ENCODE measurements at places on chromosomes 12 and 14. TPM values are rescaled to one million over a fixed set of nuclear protein-coding genes. Genes with fewer than 3 reads are reported as not detected.

DNA sequence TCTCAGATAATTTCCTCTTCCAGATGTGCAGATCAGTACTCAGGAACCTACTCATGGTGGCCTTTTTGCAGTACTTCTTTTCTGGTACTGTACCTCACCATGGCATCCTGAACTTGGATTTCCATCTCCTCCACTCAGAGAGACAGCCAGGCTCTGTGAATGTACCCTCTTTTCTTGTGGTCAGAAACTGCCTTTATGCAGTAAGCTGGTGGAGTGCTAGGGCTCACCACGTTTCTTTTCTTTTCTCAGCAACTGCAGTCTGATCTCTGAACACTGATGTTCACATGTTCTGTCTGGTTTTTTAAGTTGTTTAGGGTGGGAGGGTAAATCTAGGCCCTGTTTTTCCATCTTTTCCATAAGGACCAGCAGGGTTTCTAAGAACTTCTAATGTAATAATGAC lies 99.8 kb upstream of the NRXN3 start:
- no peak for DNase-seq

GRCh38 chr14:100539766-100540140 lies 47.5 kb downstream of the BEGAIN start:
- peak; percentile 8 for DNase-seq

DNA sequence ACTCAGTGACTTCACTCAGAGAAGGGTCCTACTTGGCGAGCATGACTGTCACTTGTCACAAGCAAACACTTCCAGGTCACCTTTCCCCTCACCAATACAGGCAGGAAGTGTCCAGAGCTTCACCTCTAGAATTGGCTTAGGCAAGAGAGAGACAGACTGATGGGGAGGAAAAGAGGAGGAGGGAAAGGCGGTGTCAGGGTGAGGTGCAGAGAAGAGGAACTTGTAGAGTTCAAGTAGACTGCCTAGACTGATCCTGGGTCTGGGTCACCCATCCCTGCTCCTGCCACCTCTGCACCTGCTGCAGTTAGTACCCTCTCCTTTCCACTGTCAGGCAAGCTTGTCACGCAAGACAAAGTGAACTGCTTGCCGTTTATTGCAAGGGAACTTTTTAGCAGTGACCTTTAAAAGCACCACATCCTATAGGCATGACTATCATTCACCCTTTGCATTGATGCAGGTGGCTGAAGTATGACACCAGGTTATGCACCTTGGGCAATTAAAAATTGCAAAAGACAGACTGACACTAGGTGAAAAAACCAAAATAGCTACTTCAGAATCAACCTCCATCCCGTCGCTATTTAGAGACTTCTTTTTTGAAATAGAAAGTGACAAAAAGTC lies 292.4 kb downstream of the SYT1 start:
- DNase-seq: no peak

DNA sequence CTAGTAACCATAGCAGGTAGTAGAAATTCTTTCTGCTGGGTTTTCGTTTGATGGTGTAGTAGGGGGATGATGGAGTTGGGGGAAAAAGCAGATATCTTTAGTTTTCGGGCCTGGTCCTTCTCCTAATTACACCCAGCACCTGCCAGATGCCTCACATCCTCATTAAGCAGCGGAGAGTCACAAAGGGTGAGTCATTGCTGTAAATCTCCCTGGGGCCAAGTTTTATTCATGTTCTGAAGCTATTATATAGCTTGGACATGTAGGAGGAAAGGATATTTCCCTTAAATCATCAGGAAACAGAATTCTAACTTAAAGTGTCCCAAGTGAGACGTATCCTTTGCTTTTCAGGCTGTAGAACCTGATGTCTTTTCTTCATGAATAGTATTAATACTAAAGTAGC lies 4.9 kb upstream of the NECAP1 start:
- DNase-seq: no peak

DNA sequence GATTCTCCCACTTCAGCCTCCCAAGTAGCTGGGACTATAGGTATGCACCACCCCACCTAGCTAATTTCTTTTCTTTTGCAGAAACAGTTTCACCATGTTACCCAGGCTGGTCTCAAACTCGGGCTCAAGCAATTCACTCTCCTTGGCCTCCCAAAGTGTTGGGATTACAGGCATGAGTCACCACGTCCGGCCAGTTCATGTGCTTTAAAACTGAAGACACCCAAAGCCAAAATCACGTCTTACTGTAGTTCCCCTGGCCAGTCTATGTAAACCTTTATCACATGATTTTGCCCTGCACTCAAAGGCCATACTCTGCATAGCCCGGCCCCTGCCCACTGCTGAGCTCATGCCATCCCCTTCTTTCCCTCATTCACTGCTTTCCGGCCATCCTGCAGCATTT lies 4.5 kb downstream of the ALKBH2 start:
- DNase-seq: no peak

- DNase-seq: peak; percentile 76
These were observed 1.1 kb downstream of the GALNT16 start for GRCh38 chr14:69260861-69261564.

The IFNG-AS1 gene
- 5.1 TPM for total RNA-seq

GRCh38 chr12:88420457-88420856 lies 159.8 kb downstream of the KITLG start:
- DNase-seq: no peak

Data from activated naive CD8-positive, alpha-beta T cell treated with anti-CD3 and anti-CD28 coated beads, Interleukin-2, amount 10 ng/mL, durations not matched to agents 7 days and 5 days (primary cell).